ENCODE measurements at places on chromosomes 1 and 21.

DNA sequence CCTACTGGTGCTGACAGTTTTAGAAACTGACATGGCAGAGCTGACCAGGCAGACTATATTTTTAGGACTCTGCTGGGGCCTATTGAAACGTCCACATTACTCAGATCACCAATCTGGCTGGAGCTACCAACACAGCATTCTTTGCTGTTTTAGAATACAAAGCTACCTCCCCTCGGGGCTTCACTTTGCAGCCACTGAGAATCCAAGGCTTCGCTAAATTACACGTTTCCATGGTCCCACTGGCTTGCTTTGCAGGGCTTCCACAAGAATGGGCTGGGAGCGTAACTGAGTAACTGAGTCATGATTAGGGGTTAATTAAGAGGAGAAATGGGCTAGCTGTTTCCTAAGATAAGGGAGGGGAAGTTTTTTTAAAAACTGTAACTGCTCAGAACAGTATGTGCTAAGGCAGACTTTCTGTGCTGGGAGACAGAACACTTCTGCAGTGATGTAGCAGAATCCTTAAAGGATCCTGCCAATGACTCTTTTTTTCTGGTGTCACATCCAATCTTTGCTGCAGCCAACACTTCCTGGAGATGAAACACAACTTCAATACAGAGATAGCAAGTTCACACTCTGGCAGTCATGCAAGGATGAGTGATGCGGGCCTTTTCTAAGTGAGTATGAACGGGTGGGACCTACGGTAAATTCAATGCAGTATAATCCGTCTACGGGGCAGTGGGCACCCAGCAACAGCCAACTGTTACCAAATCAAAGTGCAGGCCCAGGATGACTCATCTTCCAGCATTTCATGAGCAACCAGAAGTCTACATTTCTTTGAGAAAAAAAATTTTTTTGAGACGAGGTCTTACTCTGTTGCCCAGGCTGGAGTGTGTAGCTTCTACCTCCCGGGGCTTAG is 21.5 kb downstream of the NDUFS5 start:
- no peak for DNase-seq

- no peak for DNase-seq
Measured at GRCh38 chr21:45001134-45002095, 61.6 kb downstream of the SLX9 start.

GRCh38 chr1:167474191-167474641 is 44.1 kb downstream of the CD247 start:
- DNase-seq, result no peak

DNA sequence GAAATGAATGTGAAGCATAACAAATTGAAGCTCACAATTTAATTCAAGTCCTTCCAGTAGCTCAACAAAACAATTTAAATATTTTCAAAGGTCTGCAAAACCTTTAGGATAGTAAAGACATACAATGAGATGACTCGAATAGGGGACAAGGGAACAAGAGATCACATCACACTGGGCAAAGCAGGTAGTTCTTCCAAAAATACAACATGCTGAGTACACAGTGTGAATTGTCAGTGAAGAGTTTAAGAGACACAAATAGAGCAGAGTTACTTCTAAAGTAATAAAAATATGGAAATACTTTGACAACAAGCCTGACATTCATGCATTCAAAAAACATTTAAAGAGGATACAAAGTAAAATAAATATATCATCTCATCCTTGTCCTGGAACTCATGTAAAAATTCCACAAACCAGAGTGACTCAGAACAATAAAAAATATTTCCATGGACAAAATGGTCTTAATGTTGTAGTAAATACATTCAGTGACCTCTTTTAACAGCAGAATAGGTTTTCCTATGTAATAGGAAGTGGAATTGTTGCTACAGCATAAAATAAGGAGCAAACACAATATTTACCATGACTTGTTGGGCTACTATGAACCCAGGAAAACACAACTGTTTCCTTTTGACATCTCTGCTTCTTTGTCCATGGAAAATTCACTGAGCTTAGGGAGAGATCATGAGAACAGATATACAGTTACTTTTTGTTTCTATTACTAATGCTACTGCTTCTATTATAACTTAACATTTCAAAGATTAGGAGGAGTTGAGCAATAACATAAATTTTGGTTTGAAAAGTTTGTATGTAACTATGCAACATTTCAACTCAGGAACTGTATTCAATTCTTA is 83.7 kb upstream of the BCL10 start:
- DNase-seq, result no peak

- no peak for DNase-seq
Measured at GRCh38 chr1:46479744-46480350, 9.8 kb upstream of the DMBX1 start.

DNA sequence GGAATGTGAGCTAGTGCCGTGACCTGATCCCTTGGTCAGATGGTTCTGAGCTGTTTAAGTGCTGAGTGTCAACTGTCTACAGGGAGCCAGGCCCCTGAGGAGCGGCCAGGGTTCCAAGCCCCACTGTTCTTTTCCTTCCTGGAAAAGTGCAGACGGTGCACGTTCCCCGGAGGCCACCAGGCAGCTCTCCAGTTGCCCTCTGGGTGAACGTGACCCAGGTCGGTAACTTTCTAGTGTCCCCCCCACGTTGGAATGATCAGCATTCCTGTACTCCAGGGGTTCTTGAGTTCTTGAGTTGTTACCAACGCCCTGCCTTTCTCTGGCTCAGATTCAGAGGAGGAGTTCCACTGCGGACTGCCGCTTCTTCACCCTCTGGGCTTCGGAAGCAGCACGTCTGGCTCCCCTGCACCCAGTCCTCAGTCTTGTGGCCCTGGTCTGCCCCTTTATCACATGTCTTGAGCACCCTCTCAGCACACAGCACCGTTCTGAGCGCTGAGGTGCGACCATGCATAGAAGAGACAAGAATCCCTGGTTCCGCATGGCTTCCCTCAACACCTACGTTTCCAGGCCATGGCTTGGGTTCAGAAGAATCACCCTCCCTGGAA is 131.5 kb downstream of the DHRS3 start:
- no peak for DNase-seq

DNA sequence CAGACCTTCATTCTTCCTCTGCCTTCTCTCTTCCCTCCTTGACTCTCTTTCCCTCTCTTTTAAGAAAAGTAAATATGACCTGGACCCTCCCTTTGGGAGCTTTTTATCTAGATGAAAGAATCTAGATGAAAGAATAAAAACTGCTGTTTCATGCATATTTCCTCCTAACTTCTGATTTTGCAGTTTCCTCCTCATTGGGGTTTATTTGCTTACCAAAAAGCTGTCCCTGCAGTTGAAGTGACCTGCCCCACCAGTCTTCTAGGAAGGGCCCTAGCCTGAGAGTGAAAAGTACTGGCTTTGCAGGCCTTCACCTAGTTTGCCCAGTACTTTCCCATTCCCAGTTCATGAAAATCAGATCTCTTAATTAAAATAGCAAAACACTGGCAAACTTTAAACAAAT is 28.3 kb upstream of the CACYBP start:
- DNase-seq, result no peak

DNA sequence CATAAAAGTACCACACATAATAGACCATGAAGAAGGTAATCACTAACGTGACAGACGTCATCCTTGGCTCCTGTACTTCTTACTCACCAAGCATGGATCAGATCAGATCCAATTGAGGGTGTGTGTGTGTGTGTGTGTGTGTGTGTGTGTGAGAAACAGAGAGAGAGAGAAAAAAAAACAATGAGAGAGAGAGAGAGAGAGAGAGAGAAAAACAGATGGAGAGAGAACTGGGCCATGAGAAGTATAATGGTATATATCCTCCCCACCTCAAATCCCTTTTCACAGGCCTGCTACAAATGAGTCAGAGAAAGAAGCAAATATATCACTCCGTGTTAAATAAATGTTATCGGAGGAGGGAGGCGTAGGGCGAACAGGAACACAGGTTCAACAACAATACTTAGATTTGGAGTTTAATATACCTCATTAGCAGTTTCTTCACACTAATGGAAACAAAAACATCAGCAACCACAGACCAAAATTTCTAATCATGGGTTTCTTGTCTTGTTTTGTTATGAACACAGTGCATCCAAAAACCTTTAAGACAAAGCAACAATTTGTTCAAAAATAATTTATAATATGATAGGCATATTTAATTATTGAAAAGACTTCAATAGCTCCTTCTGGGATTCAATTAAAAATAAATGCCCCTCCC is 45.3 kb downstream of the TIAM1 start:
- DNase-seq, result no peak

DNA sequence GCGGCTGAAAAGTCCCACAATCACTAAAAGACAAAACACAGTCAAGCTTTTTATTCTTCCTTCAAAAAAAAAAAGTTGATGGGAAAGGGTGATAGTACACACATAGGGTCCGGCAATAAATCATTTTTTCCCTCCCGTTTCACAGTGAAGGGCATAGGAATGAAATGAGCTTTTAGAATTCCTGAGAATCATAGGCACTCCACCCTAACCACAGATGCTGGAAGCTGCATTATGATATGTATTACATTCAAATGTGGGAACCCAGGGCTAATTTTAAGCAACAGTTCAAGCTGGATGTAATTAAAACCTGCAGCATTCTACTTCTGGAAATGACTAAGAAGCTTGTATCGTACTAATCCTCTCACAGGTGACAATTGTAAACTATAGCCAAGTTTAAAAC is 75.7 kb upstream of the KCNJ15 start:
- DNase-seq, result no peak

DNA sequence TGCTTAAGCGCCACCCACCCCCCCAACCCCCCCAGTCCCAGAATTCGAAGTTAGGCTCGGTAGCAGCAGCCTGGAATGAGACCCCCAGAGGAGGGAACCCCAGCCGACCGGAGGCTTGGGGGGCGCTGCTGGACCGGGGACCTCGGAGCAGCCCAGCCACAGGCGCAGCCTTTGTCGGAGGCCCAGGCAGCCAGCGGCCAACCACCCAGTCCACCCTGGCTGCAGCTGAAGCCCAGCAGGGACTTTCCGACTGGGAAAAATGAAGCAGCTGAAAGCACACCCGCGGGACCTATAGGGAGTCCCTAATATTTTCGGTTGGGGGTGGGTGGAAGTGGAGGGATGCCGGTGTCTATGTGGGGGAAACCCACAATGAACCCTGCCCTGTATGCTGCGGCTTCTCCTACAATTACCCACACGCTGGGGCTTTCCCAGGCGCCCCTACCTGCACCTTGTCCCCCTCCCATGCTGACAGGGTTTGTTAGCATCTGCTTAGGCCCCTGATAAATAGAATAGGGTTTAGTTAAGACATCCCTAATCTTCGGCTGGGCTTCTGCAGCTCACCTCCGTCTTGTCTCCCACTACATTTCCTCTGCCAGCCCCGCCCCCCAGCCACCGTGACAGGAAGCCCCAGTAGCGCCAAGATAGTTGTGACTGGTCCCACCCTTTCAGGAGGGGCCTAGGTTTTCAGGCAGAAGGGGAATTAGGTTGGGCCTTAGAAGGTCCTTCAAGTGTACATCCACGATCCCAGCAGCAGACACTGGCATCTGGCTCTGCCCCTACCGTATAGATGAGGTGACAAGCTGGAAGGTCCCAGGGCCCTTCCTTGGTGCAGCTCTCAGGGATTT is 838 bp downstream of the CCDC28B start:
- peak; percentile 67 for DNase-seq

GRCh38 chr1:182446033-182446669 is 3.8 kb upstream of the RGSL1 start:
- DNase-seq, result no peak

DNA sequence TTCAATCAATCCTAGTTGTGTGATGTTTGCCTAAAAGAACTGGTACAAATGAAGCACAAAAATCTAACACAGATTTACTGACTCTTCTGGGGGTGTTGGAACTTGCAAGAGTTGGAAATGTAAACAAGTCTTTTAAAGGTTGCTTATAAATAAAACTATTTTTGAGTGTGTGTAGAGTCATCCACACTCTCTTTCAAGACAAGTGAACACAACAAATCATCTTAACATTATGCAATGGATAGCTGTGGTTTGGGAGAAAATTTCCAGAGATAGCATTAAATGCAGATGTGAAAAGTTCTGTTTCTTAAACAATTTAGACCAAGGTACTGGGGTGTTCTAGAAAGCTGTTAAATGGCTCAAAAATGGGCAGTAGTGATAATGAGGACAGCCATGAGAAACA is 28.7 kb downstream of the C1orf87 start:
- DNase-seq, result no peak

- DNase-seq, result no peak
Measured at GRCh38 chr21:43658769-43659135, 536 bp downstream of the HSF2BP start.

- no peak for DNase-seq
Measured at GRCh38 chr1:55724551-55725325, 509.6 kb upstream of the USP24 start.

- DNase-seq, result no peak
Measured at GRCh38 chr1:55844322-55844721, 629.2 kb upstream of the USP24 start.

- DNase-seq, result peak; percentile 35
Measured at GRCh38 chr1:167121375-167122120, 27.7 kb downstream of the STYXL2 start.

DNA sequence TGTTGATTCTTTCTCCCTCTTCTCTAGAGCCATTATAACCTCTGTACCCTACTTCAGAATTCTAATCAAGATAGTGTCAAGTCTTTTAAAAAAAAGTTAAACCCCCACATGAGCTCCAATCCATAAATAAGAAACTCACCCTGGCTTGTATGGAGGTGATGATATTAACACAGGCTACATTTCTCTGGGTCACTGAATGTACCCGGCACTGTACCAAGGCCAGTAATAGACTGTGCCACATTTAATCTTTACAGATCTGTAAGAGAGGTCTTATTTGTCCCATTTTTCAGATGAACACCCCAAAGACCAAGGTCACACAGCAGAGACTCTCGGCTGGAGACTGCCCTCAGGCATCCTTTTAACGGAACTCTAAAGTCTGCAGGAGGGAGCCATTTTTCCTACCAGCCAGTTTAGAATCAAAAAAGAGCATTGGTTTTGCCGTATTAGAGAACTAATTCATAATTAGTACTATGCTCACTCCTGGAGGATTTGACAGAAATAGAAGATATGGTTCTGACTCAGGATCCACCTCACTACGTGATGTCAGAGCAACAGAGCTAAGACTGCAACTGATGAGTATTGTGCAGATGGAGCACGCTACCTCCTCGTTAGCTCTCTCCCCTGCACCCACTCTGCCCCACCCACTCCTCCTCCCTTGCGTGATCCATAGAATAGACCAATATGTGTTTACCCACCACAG is 217.2 kb upstream of the HOOK1 start:
- no peak for DNase-seq

DNA sequence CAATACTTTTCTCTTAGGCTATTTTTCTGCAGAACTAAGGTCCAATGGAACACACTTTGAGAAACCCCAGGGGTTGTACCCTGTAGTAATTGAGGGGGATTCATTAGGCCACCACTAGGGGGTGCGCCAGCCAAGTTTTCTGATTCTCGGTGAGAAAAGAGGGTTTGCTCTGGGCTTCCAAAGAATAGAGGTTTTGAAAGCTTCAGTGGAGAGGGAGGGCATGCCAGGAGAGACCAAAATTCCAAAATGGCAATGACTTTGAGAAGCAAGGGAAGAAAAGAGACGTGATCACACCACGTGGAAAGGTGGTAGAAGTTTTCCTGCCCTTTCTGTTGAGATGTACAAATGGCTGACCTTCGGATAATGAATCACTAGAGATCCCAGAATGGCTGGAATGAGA is 323.3 kb downstream of the RPS6KC1 start:
- peak; percentile 42 for DNase-seq
